ENCODE measurements at places on chromosomes 3 and 15.

DNA sequence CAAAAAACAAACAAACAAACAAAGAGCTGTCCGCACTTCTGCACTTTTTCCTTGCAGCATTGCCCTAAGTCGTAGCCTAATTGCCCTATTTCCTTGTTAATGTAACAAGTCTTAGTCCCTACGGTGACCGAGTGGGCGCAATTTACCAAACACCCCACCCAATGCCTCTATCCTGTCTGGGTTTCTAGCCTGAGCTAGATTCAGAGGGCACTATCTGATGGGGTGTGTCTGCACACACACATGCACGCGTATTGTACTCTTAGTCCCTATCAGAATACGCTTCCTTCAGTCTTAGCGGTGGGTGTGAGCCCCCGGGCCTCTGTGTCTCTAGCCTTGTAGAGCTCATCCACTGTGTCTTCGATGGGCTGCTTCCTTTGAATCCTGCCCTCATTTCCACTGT, 125.9 kb upstream of the DLG1 start:
- DNase-seq = no peak

GRCh38 chr3:7205962-7206361, 345.0 kb downstream of the GRM7 start:
- no peak for DNase-seq

- DNase-seq = no peak
Observed at GRCh38 chr3:172119266-172119969, 80.0 kb downstream of the FNDC3B start.

GRCh38 chr3:152737021-152737908, 97.7 kb upstream of the P2RY1 start:
- no peak for DNase-seq

GRCh38 chr15:93358166-93359059, 269.4 kb upstream of the RGMA start:
- DNase-seq = no peak

- no peak for DNase-seq
Observed at GRCh38 chr3:49701388-49702077, 12.2 kb downstream of the RNF123 start.

DNA sequence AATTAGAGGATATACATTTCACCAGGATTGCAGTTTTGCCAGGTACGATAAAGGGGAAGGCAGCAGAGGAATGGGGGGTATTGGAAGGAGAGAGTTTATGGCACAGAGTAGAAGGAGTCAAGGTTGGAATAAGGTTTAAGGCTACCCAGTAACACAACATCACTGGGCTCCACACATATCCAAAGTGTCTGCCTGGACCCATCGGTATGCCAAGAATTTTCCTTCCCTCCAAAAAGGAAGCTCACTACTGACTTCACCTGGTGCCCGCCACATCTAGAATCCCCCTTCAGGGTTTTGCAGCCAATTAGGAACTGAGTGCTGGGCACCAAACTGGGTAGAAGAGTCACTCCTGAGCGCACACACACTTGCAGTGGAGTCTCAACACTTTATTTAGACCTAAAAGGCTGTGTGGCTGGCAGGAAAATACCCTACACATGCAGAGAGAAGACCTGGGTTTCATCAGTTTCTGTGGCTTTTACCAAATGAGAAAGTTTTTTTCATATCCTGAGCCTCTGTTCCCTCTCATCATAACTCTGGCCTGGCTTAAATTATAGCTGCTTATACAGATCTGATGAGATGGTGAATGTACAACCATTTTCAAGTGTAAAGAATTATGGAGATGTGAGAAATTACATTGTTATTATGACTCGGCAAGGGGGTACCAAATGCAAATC, 190.8 kb upstream of the LPP start:
- no peak for DNase-seq

DNA sequence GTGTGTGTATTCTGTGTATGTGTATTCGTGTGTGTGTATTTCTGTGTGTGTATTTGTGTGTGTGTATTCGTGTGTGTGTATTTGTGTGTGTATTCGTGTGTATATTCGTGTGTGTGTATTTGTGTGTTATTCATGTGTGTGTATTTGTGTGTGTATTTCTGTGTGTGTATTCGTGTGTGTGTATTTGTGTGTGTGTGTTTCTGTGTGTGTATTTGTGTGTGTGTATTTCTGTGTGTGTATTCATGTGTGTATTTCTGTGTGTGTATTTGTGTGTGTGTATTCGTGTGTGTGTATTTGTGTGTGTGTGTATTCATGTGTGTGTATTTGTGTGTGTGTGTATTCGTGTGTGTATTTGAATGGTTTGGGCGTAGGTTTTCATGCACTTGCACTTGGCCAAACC, 405.4 kb downstream of the SOX2 start:
- DNase-seq = no peak

DNA sequence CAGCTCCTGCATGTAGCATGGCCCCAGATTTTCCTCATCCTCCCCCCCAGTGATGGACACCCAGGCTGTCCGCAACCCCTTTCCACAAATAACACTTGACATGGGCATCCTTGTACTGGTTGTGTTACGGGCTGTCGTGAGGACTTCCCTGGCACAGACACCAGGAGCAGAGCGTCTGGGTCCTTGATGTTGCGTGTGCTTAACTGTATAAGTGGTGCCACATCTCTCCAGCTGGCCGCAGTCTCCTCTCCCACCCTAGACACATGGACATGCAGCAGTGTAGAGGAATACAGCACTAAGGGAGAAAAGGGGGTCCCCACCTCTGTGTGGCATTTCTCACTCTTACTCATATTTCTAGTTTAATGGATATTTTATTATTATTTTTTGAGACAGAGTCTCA, 56.6 kb downstream of the FBLN2 start:
- no peak for DNase-seq

GRCh38 chr3:42961633-42962032, 17.5 kb upstream of the GASK1A start:
- DNase-seq = no peak

- no peak for DNase-seq
Observed at GRCh38 chr3:125440559-125440955, 65.4 kb upstream of the ZNF148 start.

DNA sequence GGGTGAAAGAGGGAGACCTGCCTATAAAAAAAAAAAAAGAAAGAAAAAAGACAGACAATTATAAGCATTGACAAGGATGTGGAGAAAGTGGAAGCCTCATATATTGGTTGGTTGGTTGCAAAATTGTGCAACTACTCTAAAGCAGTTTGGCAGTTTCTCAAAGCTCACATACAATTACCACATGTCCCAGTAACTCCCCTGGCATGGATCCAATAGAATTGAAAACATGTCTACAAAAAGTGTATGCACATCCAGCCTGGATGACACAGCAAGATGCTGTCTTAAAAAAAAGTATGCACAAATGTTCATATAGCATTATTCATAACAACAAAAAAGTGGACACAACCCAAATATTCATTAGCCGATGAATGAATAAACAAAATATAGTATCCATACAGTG, 19.5 kb downstream of the SETMAR start:
- no peak for DNase-seq

DNA sequence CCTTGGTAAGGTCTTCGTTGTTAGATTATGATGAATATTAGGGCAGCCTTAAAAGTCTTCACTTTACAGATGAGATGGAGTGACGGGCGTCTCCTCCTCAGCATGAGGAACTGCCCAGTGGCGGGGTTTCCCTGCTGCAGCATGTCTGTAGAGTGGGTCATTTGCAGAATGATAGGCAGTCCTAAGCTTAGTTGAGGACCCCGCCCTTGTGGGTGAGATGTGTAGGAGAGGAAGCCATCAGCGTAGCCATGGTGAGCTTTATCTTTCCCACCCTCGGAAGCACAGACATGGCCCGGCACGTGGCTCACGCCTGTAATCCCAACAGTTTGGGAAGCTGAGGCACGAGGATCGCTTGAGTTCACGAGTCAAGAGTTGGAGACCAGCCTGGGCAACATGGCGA, 877 bp downstream of the NIT2 start:
- DNase-seq = no peak

DNA sequence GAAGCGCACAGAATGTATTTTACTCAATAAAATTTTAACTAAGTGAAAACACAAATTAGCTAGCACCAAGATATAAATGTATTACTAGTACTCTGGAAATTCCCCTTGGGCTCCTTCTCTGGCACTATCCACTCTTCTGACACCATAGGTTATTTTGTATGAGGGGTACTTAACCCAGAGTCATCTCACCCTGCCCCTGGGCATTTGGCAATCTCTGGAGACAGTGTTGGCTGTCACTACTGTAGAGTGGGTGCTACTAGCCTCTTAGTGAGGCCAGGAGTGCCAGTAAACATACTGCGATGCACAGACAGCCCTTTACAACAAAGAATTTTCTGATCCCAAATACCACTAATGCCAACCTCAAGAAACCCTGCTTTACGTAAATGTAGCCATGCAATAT, 246.3 kb upstream of the KBTBD8 start:
- DNase-seq = no peak

- DNase-seq = no peak
Observed at GRCh38 chr3:186991470-186991869, 61.1 kb downstream of the ST6GAL1 start.

GRCh38 chr15:70418943-70419342, 321.2 kb upstream of the TLE3 start:
- no peak for DNase-seq

GRCh38 chr3:18027161-18027939, 284.9 kb upstream of the TBC1D5 start:
- no peak for DNase-seq

DNA sequence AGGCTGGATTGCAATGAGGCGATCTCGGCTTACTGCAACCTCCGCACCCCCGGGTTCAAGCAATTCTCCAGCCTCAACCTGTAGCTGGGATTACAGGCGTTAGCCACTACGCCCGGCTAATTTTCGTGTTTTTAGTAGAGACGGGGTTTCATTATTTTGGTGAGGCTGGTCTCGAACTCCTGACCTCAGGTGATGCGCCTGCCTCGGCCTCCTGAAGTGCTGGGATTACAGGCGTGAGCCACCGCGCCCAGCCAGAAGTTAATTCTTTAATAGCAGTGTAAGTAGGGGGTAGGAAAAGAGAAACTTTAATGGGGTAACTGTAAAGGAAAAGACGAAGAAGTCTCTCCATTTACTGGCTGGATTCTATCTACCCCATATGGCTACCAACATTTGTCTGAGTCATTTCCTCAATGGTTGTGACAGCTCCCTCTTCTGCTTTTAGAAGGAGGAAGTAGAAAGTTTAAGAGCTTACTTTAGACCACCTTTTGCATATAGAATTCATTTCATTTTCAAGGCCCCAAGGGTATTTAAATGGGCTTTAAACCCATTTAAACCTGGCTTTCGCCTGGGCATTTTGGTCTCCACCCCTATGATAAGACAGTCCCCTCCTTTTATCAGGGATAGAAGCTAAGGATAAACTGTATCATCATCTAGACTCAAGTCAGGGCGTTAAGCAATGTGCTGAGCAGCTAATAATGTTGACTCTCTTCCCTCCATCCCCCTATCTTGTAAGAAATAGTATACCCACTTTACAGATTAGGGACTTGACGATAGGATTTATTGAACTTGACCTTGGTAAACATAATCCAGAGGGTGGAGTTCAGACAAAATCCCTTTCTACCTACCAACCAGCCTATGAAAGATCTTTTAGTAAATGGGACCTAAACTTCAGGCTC, 1.1 kb upstream of the CDV3 start:
- no peak for DNase-seq

DNA sequence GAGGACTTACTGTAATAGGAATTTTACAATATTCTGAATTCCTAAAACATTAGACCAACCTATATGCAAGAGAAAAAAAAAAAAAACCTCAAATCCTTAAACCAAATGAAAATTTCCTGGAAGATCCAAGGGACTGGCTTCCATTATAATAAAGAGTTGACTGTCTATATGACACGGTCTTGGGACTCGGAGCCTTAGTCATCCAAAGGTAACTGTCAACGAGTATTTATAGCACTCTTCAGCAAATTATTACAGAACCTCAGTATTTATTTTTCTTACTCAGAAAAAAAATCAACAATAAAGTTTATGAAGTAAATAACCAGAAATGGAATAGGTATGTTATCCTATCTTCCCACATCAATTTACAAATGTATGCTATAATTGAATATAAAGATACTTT, 66.0 kb downstream of the TTBK2 start:
- DNase-seq = no peak

- DNase-seq = no peak
Observed at GRCh38 chr3:177792311-177793030, 595.2 kb upstream of the TBL1XR1 start.

DNA sequence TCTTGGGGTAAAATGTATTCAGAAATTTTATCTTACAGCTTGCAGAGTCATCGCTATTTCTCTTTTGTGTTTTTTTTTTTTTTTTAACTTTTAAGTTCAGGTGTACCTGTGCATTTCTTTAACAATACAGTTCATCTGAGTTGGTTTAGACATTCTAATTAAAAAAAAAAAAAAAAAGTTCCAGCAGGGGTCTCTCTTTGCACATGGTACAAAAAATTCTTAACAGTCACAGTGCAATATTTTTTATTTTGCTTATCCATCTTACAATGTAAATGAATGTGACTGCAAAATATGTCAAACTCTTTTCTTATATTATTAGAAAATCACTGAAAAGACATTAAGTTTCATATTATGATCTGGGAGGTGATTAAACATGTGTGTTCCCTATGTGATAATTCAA, 47.5 kb upstream of the SLC9A9 start:
- DNase-seq = no peak

DNA sequence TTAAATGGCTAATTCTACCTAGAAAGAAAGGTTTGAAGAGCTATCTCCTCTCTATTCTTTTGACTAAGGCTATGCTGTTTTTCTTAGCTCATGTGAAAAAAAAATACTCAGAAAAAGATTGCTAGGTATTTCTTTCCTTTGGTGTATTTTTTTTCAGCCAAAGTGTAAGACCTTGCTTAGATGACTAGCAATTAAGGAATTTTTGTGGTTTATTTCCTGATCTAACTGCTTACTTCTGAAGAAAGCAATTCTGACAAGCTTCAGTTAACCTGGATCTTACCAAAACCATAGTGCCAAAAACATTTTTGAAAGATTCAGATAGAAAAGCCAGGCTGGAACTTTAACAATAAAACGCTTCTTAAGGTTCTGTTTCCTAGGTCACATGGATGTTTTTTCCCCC, 315.6 kb downstream of the SOX2 start:
- DNase-seq = no peak

DNA sequence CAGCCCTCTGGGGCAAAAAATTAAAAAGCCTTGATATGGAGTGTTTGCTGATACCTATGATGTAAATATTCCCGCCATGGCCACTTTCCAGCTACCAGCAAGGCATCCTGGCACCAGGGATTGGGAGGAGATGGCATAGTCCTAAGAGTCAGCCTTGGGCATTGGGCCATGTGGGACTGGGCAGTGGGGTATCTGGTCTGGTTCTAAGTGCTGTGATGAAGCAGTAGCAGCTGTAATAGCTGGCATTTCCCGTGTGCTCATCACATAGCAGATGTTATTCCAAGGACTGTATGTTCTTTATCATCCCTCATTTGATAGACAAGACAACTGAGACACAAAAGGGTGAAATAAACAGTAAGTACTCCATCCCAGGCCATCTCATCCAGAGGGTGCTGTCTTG, 6.9 kb upstream of the SACM1L start:
- no peak for DNase-seq

DNA sequence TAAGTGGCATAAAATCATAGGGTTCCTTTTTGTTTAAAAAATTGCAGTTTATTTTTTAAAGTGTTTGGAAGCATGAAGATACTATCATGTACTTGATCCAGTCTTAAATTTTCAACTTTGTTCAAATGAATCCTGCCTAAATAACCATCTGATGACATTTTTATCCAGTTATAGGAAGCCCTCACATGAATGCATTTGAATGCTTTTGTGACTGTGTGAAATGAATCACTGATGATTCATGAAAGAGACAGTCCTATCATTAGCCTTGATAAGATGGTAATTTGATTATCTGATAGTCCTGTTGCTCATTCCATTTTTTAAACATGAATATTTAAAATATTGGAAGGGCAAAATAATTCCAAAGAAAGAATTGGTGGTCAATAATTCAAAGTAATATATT, 401.9 kb upstream of the ROBO2 start:
- DNase-seq = no peak

All from hypothalamus (tissue), 51 donors.